ENCODE measurements at places on chromosomes 12 and 14. TPM values are rescaled to one million over a fixed set of nuclear protein-coding genes. Genes with fewer than 3 reads are reported as not detected.

SERPINA3 gene
- not detected for total RNA-seq

SRGAP1 gene
- total RNA-seq = 30.0 TPM

DNAI7 gene
- total RNA-seq = not detected

TRIM9 gene
- 2.3 TPM for total RNA-seq

SLC35F4 gene
- not detected for total RNA-seq

NEDD8 gene
- 129 TPM for total RNA-seq
